Mammary epithelial cell (primary cell): ENCODE measurements at places on chromosomes 11 and 22.

DNA sequence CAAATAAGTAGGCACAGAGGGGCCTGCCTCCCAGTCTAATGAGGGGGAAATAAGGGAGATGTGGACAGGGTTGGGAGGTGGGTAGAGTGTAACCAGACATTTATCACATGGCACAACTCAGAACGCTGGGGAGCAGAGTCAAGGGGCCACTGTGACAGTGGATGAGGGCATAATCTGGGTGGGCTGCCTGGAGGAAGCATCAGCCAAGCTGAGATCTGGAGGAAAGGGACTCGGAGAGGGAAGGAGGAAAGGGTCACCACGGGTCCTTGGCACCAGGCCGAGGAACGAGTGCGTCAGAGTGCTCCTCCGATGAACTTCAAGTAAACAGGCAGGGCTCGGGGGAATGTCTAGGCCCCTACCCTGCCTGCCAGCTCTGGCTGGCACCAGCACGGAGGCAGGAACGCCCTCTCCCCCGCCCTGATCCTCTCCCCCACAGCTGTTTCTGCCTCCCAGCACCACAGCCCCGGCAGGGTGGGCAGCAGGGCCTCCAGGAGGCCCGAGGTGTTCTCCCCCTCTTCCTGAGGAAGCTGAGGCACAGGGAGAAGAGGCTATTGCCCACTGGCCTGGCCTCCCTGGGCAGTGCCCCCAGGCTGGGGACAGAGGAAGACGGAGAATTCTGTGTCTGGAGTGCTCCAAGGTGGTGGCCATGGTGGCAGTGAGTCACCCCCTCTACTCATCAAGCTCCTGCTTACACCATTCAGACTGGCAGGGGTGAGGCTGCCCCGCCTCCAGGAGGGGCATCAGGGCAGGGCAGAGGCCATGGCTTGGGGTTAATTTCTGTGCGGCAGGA lies 4.2 kb downstream of the ALDH3B1 start:
- DNase-seq, result peak; percentile 76

DNA sequence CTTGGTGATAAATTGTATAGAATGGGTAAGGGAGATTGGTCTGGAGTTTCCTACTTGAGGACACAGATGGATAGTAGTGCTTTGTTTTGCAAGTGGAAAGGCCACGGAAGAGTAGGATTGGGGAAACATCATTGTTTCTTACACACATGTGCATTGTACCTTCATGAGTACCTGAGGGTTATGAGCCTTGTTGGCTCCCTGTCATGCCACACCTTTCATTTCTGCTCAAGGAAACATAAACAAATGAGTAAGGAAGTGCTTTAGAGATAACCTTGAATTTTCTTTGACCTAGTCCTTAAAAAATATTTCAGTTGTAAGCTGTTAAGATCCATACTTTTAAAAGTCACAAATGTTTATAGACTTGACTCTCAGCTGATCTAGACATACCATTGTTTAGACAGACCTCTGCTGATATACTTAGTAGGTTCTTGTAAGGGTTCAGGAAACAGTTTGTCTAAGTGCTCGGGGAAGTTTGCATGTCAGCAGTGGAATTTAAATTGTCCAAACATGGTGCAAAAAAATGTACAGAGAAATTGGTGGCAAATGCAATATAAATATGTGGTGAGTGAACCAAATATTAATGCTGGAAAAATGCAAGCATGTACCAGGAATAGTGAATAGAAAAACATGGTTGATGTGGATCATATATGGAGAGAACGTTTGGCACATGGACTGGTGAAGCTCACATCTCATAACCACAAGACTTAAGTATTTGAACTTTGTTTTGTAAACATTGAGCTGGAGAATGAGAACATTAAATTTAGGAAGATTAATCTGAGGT lies 40.9 kb downstream of the GAS2 start:
- no peak for DNase-seq

- no peak for DNase-seq
Observed at GRCh38 chr11:73176145-73176873, 34.2 kb upstream of the FCHSD2 start.

GRCh38 chr11:125429174-125429707 lies 66.8 kb downstream of the FEZ1 start:
- peak; percentile 35 for DNase-seq

DNA sequence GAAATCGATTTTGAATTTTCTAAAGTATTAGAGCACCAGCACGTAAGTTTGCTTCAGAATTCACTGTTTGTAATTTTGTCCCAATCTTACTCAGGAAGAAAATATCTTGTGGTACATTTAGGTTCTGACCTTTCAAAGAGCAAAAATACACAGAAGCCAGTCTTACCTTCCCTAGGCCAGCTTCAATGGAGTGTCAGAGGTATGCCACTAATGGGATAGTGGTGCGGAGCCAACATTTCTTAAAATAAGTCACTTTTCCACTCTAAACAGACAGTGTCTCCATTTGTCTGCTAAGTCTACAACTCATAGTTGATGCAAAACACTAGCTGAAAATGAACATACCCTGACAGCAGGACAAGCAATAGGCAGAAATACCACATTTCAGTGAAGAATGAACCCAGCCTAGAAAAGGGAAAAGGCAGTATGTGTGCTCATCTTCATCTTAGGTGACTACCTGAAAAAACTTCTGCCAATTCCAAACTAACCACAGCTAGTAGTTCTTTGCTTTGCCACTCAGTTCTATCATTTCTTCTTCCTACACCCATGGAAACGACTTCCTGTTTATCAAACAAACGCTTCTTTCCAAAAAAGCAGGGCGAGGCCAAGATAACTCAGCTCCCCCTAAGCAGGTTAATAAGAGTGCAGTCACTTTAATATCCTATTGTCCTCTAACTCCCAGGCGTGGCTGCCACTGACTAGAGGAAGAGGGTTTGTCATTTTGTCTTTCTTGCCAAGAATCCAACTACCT lies 94.0 kb upstream of the APOA1 start:
- peak; percentile 80 for DNase-seq

- no peak for DNase-seq
Observed at GRCh38 chr11:69152733-69153421, 2.9 kb upstream of the SMIM38 start.

DNA sequence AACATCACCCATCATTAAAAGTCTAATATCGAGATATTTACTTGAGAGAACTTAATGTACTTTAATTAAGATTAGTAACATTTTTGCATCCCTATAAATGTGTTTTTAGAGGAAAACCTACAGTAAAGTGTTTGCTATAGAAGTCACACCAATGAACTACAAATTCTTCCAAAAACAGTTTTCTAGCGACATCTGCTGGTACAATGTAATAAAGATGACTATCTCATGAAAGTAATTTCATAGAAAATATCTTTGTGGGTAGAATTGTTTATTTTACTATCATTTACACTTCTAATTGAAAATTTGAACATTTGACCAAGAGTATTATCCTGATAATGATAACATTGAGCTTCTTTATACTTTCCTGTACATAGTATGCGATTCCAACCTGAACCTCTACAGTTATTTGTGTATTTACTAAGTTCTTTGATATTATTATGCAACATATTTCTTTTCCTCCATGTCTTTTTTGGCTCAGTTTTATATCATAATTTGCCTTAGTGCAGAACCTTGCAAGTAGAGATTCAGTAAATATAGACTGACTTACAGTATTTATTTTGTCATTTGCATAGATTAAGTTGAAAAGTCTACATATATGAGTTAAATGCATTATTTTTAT lies 252.7 kb downstream of the TMEM135 start:
- DNase-seq, result peak; percentile 36

- peak; percentile 19 for DNase-seq
Observed at GRCh38 chr11:765025-765801, 12.1 kb downstream of the GATD1 start.

DNA sequence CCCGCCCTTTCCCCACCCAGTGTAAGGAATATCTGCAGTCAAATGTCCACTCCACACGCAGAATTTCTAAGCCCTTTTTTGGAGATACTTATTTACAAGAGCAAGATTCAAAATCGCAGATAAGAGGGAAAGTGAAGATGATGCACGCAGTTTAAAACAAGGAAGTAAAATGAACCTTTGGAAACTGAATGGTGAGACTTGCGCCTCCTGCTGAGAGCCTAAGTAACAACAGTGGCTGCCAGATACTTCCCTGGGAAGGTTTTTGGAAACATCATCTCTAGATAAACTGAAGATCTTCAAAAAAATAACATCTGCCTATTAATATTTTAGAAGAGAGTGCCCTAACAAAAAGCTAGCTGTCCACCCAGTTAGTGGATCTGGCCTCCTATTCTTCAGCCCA lies 963.1 kb upstream of the FAT3 start:
- DNase-seq, result no peak

- no peak for DNase-seq
Observed at GRCh38 chr11:128546916-128547315, 40.4 kb downstream of the ETS1 start.

GRCh38 chr11:69294571-69295078 lies 670 bp downstream of the MYEOV start:
- DNase-seq, result no peak

GRCh38 chr11:106381895-106382294 lies 304.4 kb downstream of the AASDHPPT start:
- DNase-seq, result no peak

DNA sequence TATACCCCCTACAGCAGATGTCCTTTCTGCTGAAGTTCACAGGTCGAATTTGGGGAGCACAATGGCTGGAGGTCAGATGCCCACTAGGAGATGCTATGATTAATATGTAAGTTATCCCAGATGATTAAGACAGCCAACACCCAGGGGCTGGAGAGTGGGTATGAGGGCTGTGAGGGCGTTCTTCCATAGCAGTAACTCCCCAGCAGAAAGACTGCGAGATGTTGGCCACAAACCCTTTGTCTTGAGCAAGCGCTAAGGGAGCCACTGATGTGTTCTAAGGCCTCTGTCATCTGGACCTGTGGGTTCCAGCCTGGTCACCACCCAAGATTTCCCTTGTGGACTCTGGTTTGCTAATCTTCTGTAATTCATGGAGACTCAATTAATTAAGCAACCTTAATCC lies 77.6 kb downstream of the BMAL1 start:
- no peak for DNase-seq

GRCh38 chr22:44266796-44267760 lies 45.7 kb downstream of the SHISAL1 start:
- no peak for DNase-seq

- no peak for DNase-seq
Observed at GRCh38 chr11:128522943-128523518, 64.3 kb downstream of the ETS1 start.
